ENCODE measurements at places on chromosomes 6 and 20.

DNA sequence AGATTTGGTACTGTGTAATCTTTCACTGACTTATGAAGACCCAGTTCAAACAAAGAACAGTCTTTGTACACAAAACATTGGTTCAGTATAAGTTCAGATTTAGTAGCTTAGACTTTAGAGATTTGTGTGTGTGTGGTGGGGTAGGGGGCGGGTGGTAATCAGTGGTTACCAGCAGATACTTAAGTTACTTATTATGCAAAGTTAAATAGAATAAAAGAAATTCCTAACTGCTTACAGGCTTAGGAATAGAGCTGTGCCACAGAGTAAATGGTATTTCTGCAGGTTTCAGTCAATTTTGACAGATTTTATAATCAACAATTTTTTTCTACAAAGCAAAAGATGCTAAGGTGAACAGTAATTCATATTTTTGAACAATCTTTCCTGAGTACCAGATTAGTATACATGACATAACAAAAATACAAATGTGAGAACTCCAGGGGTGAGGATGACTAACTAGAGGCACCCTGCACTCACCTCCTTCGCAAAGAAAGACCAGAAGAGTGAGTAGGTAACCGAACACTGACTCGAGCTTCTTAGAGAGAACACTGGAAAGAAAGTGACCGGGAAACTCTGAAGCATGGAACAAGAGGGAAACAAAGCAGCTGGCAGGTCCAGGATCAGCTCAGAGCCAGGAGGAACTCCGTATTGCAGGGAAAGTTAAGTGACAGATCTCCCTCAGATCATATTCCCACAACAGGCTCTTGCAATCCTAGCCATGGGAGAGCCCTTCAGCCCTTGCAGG is 560.6 kb downstream of the COL12A1 start:
- DNase-seq = no peak

GRCh38 chr6:73134588-73134987 is 90.7 kb downstream of the KHDC1L start:
- peak; percentile 15 for DNase-seq

DNA sequence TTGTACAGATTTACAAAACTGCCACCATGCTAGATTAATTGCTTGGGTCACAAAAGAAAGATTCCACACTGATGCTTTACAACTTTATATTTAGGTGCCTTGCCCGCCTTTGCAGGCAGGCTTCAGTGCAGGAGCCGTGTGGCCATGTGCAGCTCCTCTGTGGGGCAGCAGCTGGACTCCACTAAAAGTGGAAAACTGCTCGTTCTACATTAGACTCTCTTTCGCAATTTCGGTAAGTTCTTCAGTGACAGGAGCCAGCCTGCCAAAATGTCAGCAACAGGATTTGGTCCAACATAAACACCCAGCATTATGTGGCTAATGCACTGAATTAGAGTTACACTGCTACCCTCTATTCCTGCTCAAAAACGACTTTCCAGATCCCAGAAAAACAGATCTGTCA is 174.4 kb upstream of the KCNK16 start:
- peak; percentile 62 for DNase-seq

DNA sequence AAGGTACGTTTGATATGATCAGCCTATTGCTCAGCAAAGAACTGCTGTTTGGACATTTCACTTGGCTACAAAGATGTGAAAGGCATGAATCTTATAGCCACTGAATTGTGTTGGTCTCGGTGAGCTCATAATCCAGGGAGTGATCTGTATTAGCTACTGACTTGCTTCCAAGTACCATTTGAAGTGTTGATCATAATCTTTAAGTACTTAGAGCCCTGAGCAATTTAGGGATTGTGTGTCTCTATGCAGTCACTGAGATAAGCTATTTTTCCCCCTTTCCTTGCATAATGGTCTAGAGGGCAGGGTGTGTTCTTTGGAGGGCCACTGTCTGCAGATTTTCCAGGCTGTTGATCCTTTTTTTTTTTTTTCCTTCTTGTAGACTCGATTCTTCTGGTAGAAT is 393.6 kb downstream of the ESR1 start:
- DNase-seq = no peak

DNA sequence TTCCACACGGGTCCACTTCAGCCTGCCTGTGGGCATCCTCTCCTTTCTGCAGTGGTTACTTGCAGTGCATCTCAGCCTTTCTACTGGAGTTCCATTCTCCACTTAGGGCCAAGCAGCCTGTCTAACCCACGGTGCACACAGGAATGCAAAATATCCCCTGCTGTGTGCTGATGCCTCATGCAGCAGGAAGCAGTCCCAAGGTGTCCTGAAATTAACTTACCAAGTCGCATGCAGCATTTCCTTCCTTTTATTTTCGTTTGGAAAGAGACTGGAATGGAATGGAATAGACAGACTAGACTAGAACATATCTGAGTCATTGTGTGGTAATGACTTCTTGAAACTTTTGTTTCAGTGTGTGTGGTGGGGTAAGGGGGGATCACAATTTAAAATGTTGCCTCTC is 25.9 kb upstream of the FOXQ1 start:
- peak; percentile 16 for DNase-seq

DNA sequence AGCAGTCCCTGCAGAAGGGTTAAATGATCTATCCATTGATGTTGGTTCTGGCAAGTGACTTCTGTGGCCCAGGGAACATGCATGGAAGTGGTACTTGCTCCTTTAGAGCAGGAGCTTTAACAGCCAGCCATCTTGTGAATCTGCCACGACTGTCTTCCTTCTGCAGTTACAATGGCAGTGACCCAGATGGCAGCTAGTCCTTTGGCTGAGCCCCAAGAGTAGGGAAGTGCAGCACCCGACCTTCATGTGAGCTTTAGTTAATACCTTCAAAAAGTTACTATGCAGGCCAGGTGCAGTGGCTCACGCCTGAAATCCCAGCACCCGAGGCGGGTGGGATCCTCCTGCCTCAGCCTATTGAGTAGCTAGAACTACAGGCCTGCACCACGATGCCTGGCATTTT is 66.4 kb downstream of the POPDC3 start:
- DNase-seq = no peak

- no peak for DNase-seq
Measured at GRCh38 chr20:51510169-51510568, 32.4 kb downstream of the NFATC2 start.

Data from cardiac fibroblast (primary cell).